ENCODE measurements at places on chromosomes 2 and 18. TPM values are rescaled to one million over a fixed set of nuclear protein-coding genes. Genes with fewer than 3 reads are reported as not detected.

Gene DNER
- total RNA-seq: 1.0 TPM

Gene GPR75
- 2.6 TPM for total RNA-seq

Gene CCDC141
- total RNA-seq: not detected

Gene POTEF
- not detected for total RNA-seq

Gene FKBP7
- total RNA-seq: 0.68 TPM

Data from nasal cavity respiratory epithelium epithelial cell of viscerocranial mucosa (primary cell).